ENCODE measurements at places on chromosomes 4 and X.

GRCh38 chrX:120321520-120322281, 10.4 kb upstream of the TMEM255A start:
- no peak for DNase-seq

DNA sequence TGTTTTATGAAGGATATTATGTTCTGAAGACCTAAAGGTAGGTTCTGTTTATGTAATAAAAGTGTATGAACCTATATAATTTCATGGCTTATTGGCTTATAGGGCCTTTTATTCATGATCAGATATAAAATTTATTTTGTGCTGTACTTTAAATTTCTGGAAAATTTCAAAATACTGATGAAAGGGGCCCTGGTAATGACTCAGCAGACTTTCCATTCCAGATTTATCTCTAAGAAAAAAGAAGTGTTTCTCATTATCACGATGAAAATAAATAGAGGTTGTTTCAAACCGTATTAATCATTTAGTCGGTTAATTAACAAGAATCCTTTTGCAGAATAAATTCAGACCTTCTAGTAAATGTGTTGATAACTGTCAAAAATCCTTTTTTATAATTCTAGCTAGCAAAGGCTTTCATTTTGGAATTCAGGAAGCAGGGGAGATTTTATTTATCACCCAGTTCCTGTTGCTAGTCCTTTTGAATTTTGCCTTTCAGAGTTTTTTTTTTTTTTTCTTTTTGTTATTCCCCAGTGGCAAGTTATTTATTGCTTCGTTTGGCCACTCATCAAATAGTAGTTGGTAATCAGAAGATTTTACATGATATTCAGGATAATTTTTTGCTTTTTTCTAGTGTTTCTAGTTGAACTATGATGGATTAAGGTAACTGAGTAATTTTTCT, 5.4 kb upstream of the TAPT1 start:
- no peak for DNase-seq

DNA sequence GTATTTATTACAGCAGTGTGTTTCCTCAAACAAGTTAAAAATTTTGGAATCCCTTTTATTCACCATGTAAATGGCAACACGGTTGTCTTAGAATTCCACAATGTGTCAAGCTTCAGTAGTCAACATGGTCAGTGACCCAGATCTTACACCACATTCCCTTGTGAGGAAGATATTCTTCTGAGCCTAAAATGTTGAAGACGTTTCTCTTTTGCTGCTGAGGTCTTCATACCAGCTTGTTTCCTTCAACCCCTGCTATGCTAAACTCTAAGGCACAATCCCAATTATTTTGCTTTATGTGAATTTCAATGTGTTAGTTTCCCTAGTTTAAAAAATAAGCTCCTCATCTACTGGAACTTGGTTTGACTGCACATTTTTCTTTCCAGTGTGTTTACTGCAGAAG, 17.6 kb upstream of the LDB2 start:
- DNase-seq = no peak

DNA sequence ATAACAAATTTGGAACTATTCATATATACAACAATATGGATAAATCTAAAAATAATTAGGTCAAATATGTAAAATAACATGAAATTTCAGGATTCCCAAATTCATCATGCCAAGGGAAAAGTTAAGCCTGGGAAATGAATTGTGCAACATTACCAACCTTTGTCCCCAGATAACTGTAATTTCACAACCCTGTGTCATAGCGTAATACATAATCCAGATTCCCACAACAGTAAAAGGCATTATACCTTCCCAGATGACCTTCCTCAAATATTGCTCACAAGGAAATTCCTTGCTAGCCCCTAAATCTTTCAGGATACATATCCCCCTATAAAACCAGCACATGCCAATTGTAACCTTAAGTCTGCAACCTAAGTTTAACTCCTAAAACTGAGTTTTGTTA, 32.9 kb upstream of the RAB40A start:
- DNase-seq = no peak

GRCh38 chr4:152220201-152220666, 315.7 kb downstream of the FBXW7 start:
- no peak for DNase-seq

DNA sequence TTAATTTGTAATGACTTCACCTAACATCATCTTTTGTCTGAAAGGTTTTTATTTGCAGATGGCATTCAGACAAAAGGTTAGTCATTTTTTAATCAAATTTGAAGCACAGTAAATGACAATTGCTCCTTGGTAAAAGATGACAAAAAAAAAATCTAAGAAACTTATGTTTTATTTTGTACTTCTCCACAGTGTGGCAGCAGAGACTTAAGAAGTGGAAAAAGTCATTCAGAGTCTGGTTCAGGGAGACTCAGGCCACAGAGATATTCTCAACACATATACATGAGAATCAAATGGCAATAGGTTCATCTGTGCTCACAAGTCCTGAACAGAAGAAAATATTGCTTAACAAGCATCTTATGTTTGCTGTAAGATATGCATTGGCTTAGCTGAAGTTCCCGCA, 436.2 kb downstream of the KCNIP4 start:
- DNase-seq = no peak

DNA sequence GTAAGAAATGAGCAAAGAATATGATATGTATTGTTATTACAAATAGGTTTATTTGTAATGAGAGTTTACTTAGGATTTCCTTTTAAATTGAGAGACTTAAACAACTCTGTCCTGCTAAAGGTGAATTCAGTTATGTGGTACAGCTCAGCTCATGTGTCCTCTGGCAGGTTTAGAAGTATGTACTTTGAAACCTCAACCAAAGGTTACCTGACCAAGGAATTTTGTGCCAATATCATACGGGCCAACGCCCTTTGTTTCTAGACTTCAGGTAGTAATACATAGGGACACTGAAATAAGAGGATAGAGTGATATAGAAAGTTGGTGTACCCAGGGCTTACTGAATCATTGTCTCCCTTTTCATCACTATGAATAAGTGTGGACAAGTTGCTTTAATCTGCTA, 25.7 kb downstream of the SLAIN2 start:
- no peak for DNase-seq

DNA sequence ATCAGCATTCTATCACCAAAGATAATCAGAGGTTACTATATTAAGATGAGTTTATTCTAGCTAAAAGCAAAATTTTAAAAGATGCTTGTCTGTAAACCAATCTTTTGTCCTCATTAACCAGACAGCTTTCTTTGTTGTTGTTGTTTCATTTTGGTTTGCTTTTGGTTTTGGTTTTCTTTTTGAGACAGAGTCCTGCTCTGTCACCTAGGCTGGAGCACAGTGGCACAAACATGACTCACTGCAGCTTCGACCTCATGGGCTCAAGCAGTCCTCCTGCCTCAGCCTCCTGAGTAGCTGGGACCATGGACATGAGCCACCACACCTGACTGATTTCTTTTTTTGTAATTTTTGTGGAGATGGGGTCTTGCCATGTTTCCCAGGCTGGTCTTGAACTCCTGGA, 102.9 kb downstream of the COX18 start:
- DNase-seq = no peak

- no peak for DNase-seq
Measured at GRCh38 chrX:16479206-16479869, 170.6 kb upstream of the S100G start.

DNA sequence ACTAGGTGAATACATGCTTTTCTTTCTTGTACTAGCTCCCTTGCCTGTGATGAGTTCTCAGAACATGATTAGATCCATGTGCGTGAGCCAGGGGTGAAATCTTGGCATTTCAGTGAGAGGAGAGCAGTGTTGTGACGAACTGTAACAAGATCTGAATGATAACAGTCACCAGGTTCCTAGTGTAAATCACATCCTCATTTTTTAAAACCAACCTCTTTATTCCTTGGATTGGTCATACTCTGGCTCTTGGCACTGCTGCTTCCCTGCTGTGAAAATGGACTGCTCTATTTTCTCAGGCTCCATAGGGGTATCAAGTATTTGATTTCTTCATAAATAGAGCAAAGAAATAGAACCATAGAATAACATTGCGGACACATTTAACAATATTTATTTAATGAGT, 206.3 kb downstream of the SLC4A4 start:
- no peak for DNase-seq

GRCh38 chrX:47900833-47901232, 64.1 kb downstream of the ZNF81 start:
- no peak for DNase-seq

GRCh38 chr4:183139058-183139750, 40.1 kb downstream of the WWC2 start:
- no peak for DNase-seq

- no peak for DNase-seq
Measured at GRCh38 chr4:83852085-83852451, 316.2 kb downstream of the GPAT3 start.

Measured in left colon (tissue), 2 donors.